Dermis blood vessel endothelial cell (primary cell): ENCODE measurements at places on chromosomes 7 and 10. TPM values are rescaled to one million over a fixed set of nuclear protein-coding genes. Genes with fewer than 3 reads are reported as not detected.

The ANKRD1 gene
- 441 and 829 TPM in 2 replicates for total RNA-seq

The ZC3HAV1L gene
- 16.4 and 20.8 TPM in 2 replicates for total RNA-seq

DNA sequence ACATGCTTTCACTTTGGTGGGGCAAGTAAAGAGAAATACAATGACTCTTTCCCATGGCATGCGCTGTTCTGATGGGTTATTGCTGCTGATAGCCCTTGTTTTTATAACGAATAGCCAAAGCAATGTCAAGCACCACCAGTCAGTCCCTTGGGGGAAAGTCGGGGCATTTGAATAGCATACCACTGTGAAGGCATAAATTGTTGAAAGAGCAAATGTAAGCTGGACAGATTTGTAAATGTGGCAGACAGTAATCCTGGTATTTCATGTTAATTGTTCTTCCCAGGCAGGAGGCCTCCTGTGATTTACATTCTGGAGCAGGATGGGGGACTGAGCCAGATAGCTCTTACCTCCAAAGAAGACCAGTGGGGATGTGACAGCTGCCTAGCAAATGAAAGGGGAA lies 293.3 kb downstream of the ADRA2A start:
- no peak for DNase-seq

GRCh38 chr10:25867321-25867720 lies 66.7 kb upstream of the MYO3A start:
- DNase-seq: no peak

DNA sequence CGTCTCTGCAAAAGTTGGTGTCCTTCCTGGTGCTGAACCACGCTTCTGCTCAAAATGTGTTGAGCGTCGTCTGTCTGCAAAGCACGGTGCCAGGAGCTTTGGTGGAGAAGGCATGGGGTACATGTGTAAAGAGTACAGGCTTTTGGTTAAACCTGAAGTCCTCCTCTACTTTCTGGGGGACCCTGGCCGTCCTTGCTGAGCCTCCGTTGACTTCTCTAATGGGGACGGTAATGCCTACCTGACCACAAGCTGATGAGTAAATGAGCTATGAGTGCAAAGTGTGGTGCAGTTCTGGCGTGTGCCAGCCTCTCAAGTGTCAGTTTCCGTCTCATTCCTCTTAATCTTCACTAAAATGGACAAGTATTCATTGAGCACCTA lies 527 bp upstream of the HERPUD2 start:
- no peak for DNase-seq

- DNase-seq: no peak
Observed at GRCh38 chr7:116432527-116432916, 67.0 kb upstream of the CAV2 start.

- no peak for DNase-seq
Observed at GRCh38 chr10:124104011-124104627, 10.7 kb upstream of the CHST15 start.

GRCh38 chr7:159108941-159109652 lies 35.6 kb downstream of the VIPR2 start:
- DNase-seq: no peak

- DNase-seq: peak; percentile 89
Observed at GRCh38 chr7:102891693-102892261, 21.0 kb upstream of the LRRC17 start.

- peak; percentile 27 for DNase-seq
Observed at GRCh38 chr7:138527746-138528223, 67.7 kb downstream of the TRIM24 start.

DNA sequence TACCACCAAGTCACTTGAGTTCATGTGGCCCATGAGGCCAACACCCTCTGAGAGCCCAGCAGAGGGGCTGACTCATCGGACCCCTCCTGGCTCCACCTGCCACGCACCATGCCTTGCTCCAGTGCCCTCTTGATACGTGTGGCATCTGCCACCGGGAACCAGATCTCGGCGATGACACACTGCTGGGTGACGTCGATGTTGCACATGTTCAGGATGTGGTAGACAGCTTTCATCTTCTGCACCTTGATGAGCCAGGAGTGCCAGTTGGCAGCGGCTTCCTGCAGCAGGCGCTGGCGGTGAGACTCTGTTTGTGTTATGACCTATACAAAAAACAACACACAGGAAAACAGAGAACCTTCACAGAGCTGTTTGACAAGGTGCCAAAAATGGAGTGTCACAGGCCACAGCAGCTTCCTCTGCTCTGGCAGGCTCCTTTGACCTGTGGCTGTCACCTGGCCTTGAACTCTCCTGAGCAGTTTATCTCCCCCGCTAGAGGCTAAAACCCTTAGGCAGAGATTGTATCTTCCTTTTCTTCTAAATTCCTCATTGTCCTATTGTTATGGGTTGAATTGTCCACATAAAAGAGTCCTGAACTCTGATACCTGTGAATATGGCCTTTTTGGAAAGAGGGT lies 45.2 kb upstream of the TMEM213 start:
- DNase-seq: peak; percentile 12

DNA sequence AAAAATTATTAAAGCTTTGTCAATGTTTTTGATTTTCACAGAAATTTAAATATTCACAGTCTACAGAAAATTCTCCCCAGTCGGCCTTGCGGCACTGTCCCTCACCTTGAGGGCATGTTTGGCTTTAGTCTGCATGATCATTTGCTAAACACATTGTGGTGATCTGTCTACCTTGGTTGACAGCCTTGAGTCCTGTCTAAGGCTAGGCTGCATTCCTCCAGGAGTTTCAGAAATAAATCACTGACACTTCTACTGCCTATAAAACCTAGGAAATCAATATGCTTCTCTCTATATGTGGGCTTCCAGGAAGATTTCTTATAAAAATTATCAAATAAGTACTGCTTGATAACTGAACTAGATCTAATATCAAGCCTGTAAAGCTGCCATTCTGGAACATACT lies 430.7 kb upstream of the GRM3 start:
- no peak for DNase-seq

- DNase-seq: peak; percentile 34
Observed at GRCh38 chr7:42931447-42931833, 534 bp downstream of the PSMA2 start.
